Glomerular endothelial cell (primary cell): ENCODE measurements at places on chromosomes 4 and X.

DNA sequence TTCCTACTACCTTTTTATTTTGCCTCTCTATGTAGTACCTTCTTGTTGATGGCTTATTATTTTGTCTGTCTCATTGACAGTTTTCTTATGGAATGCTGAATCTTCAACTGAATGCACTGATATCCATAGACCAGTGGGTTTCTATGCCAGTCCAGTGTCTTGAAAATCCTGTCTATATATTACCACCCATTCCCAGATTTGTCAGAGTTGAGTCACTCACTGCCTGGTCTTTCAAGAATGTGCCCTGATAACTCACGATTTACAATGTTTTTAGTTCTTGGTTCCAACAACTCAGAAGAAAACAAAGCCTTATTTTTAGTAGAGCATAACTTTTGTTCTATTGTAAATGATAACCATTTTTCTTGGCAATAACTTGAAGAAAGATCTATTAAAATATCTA, 606.0 kb upstream of the PITX2 start:
- no peak for DNase-seq

- no peak for DNase-seq
Measured at GRCh38 chr4:5143306-5143861, 92.1 kb downstream of the STK32B start.

GRCh38 chr4:20256381-20256881, 4.7 kb downstream of the SLIT2 start:
- DNase-seq: no peak

DNA sequence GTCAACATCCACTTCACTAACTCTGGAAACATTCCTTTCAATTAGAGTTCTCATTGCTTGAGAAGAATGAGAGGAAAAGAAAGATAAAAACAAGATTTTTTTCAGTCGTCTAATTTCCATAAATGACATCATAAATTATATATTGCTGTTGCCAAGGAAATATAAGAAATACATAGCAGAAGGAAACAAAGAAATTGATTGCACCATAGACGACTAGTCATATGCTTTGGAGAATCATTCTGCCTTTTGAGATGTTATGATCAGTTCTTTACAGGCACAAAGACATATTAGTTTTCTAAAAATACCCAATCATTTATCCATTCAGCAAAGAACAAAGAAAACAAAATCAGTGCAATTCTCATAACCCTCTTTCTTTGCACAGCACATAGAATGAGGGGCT, 672 bp upstream of the C1QTNF7 start:
- no peak for DNase-seq

DNA sequence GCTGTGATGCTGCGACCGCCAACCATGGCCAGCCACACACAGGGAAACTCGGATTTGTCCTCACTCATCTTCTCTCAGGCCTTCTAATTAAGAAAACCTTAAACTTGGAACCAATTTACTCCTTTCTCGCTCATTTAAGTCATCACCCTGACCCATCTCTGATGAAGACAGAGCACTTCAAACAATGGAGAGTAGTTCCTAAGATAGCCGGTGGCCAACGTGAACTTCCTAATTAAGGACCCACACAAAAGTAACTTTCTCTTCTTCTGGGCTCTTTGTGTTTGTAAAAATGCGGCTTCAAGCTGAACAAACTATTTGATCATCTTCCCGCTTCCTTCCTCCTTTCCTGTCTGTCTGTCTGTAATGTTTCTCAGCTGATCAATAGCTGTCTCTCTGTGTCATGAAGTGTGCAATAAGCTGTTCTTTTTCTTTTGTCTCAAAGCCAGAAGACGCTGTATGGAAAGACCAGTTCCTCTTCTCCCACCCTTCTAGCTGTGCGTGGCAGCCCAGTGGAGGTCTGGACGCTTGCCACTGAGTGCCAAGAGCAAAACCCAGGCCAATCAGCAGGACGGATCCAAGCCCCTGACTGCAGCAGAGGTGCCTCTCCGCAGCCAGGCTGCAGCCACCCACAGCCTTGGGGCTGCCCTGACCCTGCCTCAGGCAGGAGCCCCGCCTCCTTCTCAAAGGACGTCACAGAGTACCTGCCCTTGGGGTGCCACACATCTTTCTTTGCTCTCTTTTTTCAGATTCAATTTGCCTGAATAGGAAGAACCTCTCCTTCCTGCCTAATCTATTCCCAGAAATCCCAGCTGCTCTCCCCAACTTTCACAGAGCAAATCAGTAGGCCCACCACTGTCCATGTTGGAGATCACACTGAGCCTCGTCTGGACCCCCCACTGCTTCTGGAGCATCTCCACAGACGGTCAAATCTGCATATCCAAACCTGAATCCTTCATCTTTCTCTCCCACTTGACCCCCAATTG, 59.3 kb downstream of the MAML3 start:
- DNase-seq: no peak

DNA sequence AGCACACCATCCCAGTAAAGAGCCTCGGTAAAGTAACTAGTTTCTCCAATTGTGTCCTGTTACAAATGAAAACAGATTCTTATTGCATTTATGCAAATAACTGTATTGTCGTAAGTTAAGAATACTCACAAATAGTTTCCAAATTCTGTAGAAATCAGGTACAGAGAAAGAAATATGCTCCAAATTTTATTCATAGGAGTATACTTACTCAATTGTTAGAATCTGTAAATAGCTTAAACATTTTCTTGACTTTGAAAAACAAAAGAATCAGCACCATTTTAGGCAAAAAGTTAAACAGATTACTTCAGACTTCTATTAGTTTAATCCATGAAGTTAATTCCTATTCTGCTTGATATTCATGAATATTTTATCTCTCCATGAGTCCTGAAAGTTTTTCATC, 10.7 kb downstream of the CNGA1 start:
- DNase-seq: no peak

- DNase-seq: no peak
Measured at GRCh38 chr4:98648602-98649001, 9.8 kb downstream of the TSPAN5 start.

- no peak for DNase-seq
Measured at GRCh38 chr4:112182604-112183003, 37.4 kb downstream of the FAM241A start.

DNA sequence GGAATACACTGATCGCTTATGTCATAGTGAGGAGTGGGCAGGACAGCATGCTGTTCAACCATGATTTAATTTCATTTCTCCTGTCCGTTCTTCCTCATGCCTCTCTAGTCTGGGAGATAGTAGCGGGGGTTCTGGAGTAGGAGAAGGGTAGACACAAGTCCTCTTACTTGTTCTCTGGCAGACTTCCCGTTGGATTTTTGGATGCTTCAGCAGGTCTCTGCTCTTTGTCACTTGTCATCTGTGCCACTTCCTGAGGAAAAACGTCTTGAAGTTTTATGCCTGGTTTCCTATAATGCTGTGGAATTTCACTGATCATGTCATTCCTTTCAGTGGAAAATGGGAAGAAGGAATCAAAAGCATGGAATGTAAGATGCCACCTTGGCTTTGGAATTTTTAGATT, 154.7 kb downstream of the GATB start:
- DNase-seq: no peak

DNA sequence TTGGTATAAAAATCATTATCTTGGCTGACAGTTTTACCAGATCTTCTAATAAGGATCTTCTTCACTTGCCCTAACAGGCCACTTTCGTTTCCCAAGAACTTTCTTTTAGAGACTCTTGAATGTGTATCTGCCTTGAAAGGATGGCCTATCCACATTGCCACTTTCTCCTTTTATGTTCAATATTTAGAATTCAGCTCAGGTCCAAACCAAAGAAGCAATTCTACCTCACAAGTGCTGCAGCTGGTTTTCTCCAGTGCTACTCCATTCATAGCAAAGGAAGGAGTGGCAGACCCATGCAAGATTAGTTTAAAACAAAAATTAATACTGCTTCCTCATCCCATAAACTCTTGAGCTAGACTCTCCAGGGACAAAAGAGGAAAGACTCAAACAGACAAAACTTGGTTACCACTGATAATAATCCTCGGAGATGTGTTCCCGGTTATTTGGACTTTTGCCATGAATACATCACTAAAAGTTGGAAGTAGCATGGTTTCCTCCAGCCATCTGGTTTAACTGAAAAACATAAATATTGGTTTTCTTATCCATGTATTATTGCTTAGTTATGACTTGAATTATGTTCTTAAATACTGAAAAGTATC, 401.8 kb downstream of the PABPC4L start:
- DNase-seq: no peak

DNA sequence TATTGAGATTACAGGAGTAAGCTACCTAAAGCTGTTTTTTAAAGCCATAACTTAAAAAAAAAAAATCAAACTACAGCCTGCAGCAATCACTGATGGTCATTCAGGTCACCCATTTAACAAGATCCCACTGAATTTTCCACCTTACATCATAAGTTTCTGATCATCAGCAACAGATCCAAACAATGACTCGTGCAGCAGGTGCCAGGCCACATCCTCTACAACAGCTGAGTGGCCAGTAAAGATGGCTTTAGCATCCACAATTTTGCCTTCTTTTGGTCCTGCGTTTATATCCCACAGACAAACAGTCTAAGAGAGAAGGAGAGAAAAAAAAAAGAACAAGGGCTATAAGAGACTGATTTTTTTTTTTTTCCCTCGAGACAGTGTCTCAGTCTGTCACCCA, 16.6 kb downstream of the RBBP7 start:
- no peak for DNase-seq

DNA sequence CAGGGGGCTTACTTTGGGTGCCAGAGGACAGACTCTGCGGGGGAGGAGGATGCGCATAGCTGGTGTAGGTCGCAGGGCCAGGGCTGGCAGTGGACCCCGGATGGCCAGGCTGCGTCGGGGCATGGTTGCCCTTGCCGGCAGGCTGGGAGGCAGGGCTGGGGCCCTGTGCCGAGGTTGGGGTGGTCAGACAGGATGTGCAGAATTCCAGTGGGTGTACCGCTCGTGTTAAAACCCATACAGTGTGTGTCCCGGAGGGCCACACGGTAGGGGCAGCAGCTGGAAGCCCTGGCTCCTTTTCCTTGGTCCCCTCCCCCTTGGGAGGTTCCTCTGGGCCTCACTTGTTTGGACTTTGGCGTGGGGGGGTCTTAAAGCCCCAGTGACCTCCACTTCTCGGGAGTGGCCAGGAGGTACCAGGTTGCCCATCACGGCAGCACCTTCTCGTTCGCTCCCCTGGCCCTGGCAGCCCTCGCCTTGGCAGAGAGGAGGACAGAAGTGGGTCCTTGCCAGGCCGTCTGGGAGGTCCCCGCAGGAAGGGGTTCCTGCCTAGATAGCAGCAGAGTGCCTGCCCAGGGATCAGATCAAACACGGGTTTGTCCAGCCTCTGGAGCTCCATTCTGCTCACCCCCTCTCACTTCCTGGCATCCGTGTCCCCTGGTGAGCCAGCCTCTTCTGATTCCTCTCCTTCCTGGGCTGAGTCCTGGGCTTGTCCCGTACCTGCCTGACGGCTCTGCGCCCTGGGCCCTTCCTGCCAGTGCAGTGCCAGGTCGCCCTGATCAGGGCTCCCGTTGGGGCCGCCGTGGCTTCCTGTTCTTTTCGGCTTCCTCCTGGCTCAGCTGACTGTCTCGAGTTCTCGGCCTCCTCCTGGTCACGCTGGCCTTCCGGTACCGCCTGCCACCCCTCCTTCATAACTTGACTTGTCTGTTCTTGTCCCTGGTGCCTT, 56.7 kb upstream of the HGFAC start:
- no peak for DNase-seq

DNA sequence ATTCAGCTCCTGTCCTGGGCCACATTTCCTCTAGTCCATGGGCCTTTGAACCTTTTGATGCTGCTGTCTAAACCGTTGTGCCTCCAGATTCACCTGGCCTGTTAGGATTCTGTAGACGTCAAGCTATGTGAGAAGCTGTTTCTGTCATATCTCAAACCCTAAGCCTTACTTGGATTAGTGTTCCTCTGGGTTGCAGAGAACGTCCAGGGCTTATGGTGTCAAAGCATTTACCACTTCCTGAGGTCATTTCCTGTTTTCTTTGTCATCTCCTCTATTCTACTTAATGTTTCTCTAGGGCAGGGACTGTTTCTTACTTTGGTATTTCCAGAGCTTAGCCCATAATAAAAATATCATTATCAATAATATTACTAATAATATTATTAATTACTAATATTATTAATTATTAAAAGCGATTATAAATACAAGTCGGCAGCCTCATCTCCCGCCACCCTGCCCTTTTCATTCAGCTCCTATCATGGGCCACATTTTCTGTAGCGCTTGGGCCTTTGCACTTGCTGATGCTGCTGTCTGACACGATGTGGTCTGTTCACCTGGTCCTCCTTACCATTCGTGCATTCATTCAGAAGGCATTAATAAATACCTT, 19.1 kb downstream of the PRIMPOL start:
- no peak for DNase-seq

DNA sequence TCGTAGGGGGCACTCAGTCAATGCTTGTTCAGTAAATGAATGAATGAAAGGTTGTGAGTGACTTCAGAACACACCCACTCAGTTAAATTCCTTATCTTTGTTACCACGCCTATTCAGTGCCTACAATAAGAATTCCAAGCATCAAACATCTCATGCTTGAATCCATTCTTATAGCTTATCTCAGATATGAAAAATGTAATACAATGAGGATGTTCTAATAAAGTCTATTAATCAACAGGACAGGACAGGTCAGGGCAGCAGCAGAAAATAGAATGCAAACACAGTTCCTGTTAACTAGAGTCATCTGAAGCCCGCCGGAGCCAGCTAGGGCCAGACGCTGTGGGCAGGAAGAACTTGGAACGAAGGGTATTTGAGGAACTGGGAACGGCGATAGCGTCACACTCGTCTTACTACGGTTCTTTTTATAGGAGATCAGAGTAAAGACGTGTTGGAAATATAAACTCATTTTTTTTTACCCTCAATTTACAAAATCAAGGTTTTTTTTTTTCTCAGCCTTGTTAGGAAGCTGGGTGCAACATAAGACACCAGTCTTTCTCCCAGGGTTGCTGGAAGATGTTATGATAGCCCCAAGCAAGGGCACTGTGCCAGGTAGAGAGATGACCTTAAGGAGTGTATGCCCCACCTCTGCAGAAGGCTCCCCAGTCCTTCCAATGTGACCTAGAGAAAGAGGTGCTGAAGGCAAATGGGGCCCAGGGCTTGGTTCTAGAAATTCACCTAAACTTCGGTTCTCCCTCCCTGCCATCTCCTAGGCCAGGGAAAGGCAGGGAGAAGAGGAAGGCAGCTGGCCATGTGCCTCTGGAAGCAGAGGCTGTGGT, 48.3 kb downstream of the SEL1L3 start:
- DNase-seq: no peak

DNA sequence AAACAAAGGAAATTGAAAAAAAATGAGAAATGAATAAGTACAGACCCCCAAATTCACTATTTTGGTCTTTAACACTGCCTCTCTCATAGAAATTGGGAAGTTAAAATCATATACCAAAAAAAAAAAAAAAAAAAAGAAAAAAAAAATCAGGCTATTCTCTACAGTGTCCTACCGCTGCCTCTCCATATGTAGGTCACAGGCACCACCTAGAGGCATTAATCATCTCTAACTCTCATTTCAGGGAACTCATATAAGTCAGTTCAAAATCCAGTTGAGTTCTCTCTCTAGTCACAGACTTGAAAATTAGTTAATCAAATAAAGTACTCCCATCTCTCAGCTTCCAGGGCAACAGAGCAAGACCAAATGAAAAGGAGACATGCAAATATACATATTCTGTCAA, 47.9 kb downstream of the COX18 start:
- no peak for DNase-seq

DNA sequence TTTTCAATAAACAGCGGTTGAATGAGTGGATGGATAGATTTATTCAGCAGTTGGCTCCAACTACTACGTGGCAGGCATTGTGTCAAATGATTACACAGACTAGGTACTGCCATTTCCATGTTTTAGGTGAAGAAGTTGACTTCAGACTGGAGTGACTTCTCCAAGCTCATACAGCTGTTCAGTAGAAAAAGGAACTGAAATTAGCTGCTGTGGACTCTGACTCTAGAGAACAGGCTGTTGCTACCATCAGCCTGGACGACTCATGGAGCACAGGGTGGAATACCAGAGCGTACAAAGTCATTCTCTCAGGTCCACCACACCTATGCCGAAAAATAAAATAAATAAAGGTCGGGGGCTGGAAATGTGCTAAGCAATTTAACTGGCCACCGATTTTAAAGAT, 45.3 kb downstream of the TENM3 start:
- DNase-seq: no peak
